ENCODE measurements at places on chromosomes 5 and 9. TPM values are rescaled to one million over a fixed set of nuclear protein-coding genes. Genes with fewer than 3 reads are reported as not detected.

The GIN1 gene
- 4.4 TPM for total RNA-seq

- H3K4me3 ChIP-seq = no peak overlapping the region
- H3K4me1 ChIP-seq = no peaks in the 10 kb centered on the region
- peak; percentile 59 for DNase-seq
- H3K27ac ChIP-seq = no peak overlapping the region
Measured at GRCh38 chr5:14685757-14686156, 21.2 kb downstream of the OTULIN start.

GRCh38 chr9:108845947-108846346 is 9.8 kb downstream of the ACTL7B start:
- H3K36me3 ChIP-seq = no peaks in the 10 kb centered on the region
- H3K27me3 ChIP-seq = no peaks in the 10 kb centered on the region
- H3K27ac ChIP-seq = no peak overlapping the region
- no peak overlapping the region for H3K4me3 ChIP-seq
- no peak for DNase-seq
- peaks cover 14% of the 10 kb centered on the region for H3K4me1 ChIP-seq

GRCh38 chr9:95003689-95004410 is 277.4 kb downstream of the AOPEP start:
- H3K4me1 ChIP-seq = peaks cover 47% of the 10 kb centered on the region
- H3K27me3 ChIP-seq = no peaks in the 10 kb centered on the region
- peak overlapping the region; percentile 66 for H3K4me3 ChIP-seq
- peaks cover 3% of the 10 kb centered on the region for H3K36me3 ChIP-seq

GRCh38 chr5:42767491-42768105 is 11.0 kb downstream of the CCDC152 start:
- no peaks in the 10 kb centered on the region for H3K4me1 ChIP-seq
- H3K27ac ChIP-seq = no peak overlapping the region
- H3K27me3 ChIP-seq = no peaks in the 10 kb centered on the region
- DNase-seq = peak; percentile 39
- no peaks in the 10 kb centered on the region for H3K36me3 ChIP-seq
- H3K4me3 ChIP-seq = no peak overlapping the region

GRCh38 chr9:121825031-121825691 is 173.7 kb downstream of the DAB2IP start:
- no peaks in the 10 kb centered on the region for H3K27me3 ChIP-seq
- no peak overlapping the region for H3K27ac ChIP-seq
- no peaks in the 10 kb centered on the region for H3K36me3 ChIP-seq
- no peak overlapping the region for H3K4me3 ChIP-seq
- no peak for DNase-seq

The IFNA2 gene
- total RNA-seq = not detected

DNA sequence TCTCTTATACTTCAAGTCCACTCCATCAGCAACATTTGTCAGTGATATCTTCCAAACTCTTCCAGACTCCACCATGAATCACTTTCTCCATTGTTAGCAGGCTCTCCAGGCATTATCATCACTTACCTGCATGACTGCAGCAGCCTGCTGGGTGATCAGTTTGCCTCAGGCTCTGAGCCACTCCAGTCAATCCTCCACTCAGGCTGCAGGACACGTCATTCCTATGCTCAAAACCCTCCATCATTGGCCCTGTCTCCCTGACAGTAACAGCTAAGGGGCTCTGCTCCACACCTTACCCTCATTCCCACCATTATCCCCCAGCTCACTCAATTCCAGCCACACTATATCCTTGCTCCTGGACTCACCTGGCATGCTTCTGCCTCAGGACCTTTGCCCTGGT is 10.7 kb downstream of the DIRAS2 start:
- H3K36me3 ChIP-seq = no peaks in the 10 kb centered on the region
- H3K4me1 ChIP-seq = no peaks in the 10 kb centered on the region
- no peak for DNase-seq
- no peaks in the 10 kb centered on the region for H3K27me3 ChIP-seq
- no peak overlapping the region for H3K27ac ChIP-seq

Data from endothelial cell of umbilical vein (primary cell).